ENCODE measurements at places on chromosomes 16 and 17. TPM values are rescaled to one million over a fixed set of nuclear protein-coding genes. Genes with fewer than 3 reads are reported as not detected.

- H3K4me3 ChIP-seq = no peak overlapping the region
- H3K27me3 ChIP-seq = no peaks in the 10 kb centered on the region
- DNase-seq = peak; percentile 43
These were observed 9.8 kb upstream of the TMEM92 start for GRCh38 chr17:50264263-50265113.

GRCh38 chr17:57830880-57831279 lies 19.0 kb downstream of the MRPS23 start:
- H3K4me1 ChIP-seq = no peaks in the 10 kb centered on the region
- no peaks in the 10 kb centered on the region for H3K27me3 ChIP-seq
- no peak overlapping the region for H3K27ac ChIP-seq
- DNase-seq = no peak
- H3K36me3 ChIP-seq = no peaks in the 10 kb centered on the region

DNA sequence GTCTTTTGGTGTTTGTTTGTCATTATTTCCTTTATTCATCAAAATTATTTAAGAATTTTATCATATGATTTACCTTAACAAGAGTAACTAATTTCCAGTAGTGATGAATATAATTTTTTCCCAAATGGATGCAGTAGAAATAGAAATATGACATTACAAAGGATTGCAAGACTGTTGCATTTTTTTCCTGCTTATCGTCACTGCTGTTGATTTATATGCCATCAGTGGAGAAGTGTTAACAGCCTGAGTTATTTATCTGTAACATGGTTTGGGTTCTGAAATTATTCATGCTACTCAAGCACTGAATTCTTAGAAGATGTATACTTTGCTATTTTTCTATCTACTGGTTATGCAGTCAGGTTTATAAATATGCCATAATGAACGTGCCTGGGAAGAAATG lies 68.6 kb downstream of the TMEM100 start:
- H3K27me3 ChIP-seq = no peaks in the 10 kb centered on the region
- H3K4me3 ChIP-seq = no peak overlapping the region
- H3K36me3 ChIP-seq = no peaks in the 10 kb centered on the region

GRCh38 chr17:77405867-77406732 lies 265.3 kb downstream of the SEC14L1 start:
- peaks cover 71% of the 10 kb centered on the region for H3K4me1 ChIP-seq
- no peak overlapping the region for H3K27ac ChIP-seq
- peaks cover 3% of the 10 kb centered on the region for H3K36me3 ChIP-seq
- H3K27me3 ChIP-seq = no peaks in the 10 kb centered on the region
- no peak for DNase-seq

- H3K36me3 ChIP-seq = peaks cover 5% of the 10 kb centered on the region
- H3K4me1 ChIP-seq = peaks cover 11% of the 10 kb centered on the region
- DNase-seq = no peak
- H3K27ac ChIP-seq = no peak overlapping the region
- H3K27me3 ChIP-seq = no peaks in the 10 kb centered on the region
These were observed 3.4 kb downstream of the SLC38A10 start for GRCh38 chr17:81291662-81292061.

DNA sequence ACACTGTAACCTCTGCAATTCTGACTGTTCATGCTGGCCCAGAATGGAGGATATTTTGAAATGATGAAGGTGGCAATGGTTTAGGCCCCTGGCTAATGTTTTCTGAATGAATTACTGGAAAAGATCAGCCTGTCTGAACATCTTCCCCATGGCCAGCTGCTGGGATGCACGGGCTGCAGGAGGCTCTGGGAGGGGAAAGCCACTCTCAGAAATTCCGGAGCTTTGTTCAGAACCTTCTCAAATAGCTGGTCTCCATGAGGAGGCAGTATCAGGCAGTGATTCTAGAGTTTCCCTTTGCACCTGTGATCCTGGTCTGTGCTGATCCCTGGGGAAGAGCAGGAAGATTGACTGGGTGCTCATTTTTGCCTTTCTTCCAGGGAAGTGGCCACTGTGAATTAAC lies 5.0 kb downstream of the SLC6A2 start:
- no peak overlapping the region for H3K4me3 ChIP-seq
- peaks cover 22% of the 10 kb centered on the region for H3K27me3 ChIP-seq
- no peak overlapping the region for H3K27ac ChIP-seq

DNA sequence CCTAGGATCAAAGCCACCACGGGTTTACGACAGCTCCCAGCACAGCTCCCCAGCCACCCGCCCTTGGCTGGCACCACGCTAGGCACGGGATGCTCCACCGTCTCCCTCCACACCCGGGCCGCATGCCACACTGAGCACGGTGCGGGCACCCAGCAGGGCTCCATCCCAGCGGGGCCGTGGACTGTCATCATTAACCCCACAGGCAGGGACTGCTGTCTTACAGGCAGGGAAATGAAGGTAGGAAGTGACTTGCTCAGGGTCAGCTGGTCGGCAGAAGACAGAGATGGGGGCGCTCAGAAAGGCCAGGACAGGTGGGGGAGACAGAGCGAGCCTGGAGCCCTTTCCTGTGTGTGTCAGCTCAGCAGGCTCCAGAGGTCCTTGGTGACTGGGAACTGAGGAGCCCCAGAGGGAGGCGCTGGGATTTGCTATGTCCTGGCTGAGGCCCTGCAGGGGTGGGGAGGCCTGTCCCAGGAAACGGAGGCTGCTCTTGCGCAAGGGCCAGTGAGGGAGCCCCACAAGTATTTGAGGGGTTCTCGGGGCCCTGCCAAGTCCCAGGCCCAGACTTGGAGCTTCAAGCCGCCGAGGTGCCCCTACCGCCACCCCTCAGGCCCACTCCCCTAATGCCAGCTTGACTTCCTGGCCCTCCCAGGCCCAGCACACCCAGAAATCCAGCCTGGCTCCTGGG lies 3.2 kb downstream of the UBALD1 start:
- no peaks in the 10 kb centered on the region for H3K27me3 ChIP-seq
- H3K27ac ChIP-seq = no peak overlapping the region
- peaks cover 20% of the 10 kb centered on the region for H3K4me1 ChIP-seq
- no peaks in the 10 kb centered on the region for H3K36me3 ChIP-seq
- no peak overlapping the region for H3K4me3 ChIP-seq

DNA sequence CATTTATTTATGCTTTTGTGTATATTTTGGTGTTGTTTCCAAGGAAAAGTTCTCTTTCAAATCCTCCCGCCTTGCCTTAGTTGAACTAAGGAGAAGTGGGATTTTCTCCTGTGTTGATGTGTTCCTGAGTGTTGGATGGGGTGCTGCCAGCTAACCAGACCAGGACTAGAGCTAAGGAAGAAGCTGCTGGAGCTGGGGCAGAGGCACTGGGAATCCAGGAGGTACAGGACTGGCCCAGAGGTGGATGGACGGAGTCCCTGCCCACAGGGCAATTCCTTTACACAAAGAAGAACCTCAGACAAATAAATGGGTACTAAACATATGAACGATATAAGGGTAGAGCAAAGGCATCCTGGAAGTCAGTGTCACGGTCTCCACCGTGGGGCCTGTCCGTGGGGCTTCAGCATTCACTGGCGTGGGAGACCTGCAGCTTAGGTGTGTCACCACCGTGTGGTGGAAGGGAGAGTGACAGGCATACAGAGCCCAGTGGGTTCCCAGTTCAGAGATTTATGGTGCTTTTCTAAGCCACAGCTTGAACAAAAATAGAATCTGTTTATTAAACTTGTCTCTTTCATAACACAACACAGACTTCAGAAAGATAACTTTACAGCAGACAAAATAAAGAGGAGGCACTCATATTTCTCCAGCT lies 270.7 kb downstream of the NTN1 start:
- H3K27me3 ChIP-seq = no peaks in the 10 kb centered on the region
- no peak for DNase-seq
- H3K4me3 ChIP-seq = no peak overlapping the region
- no peaks in the 10 kb centered on the region for H3K4me1 ChIP-seq
- H3K36me3 ChIP-seq = no peaks in the 10 kb centered on the region

- H3K4me3 ChIP-seq = no peak overlapping the region
- no peak overlapping the region for H3K27ac ChIP-seq
- H3K4me1 ChIP-seq = no peaks in the 10 kb centered on the region
These were observed 184.8 kb upstream of the GSE1 start for GRCh38 chr16:85428168-85428898.

DNA sequence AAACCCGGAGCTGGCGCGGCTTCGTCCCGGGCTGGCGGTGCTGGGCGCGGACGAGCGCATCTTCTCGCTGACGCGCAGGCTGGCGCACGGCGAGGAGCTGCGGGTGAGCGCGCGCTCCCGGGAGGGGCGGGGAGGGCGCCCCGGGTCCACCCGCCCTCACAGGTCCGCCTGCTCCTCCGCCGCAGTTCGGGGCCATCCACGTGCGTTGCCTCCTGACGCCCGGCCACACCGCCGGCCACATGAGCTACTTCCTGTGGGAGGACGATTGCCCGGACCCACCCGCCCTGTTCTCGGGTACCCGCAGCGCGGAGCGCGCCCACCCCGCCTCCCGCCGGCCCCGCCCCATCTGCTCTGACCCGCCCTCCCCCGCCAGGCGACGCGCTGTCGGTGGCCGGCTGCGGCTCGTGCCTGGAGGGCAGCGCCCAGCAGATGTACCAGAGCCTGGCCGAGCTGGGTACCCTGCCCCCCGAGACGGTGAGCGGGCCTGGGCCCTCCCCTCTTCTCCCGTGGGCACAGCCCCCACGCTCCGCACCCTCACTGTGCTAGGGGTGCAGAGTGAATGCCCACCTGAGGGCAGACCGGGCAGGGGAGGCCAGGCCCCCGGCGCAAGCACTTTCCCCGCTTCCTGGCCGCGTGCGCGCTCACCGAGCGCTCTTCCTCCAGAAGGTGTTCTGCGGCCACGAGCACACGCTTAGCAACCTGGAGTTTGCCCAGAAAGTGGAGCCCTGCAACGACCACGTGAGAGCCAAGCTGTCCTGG lies 1.4 kb downstream of the HAGHL start:
- no peaks in the 10 kb centered on the region for H3K27me3 ChIP-seq
- H3K27ac ChIP-seq = no peak overlapping the region
- H3K4me3 ChIP-seq = peak overlapping the region; percentile 28
- H3K4me1 ChIP-seq = peaks cover 12% of the 10 kb centered on the region
- no peaks in the 10 kb centered on the region for H3K36me3 ChIP-seq
- peak; percentile 63 for DNase-seq

The GJD3 gene
- total RNA-seq = 0.43 TPM

The ACAP1 gene
- 14.4 TPM for total RNA-seq

The GGT6 gene
- total RNA-seq = not detected

The GAS2L2 gene
- 0.07 TPM for total RNA-seq

The NTN3 gene
- 1.3 TPM for total RNA-seq

Measured in astrocyte (in vitro differentiated cells and primary cell).